KG1 (cell line): ENCODE measurements at places on chromosomes 5 and 9.
A peak's percentile ranks its signal among the peaks of the same experiment; 100 is the strongest.

- DNase-seq = no peak
These were observed 50.2 kb upstream of the RIC1 start for GRCh38 chr9:5578698-5579085.

- peak; percentile 8 for DNase-seq
These were observed 138.8 kb upstream of the NR4A3 start for GRCh38 chr9:99682870-99683269.

DNA sequence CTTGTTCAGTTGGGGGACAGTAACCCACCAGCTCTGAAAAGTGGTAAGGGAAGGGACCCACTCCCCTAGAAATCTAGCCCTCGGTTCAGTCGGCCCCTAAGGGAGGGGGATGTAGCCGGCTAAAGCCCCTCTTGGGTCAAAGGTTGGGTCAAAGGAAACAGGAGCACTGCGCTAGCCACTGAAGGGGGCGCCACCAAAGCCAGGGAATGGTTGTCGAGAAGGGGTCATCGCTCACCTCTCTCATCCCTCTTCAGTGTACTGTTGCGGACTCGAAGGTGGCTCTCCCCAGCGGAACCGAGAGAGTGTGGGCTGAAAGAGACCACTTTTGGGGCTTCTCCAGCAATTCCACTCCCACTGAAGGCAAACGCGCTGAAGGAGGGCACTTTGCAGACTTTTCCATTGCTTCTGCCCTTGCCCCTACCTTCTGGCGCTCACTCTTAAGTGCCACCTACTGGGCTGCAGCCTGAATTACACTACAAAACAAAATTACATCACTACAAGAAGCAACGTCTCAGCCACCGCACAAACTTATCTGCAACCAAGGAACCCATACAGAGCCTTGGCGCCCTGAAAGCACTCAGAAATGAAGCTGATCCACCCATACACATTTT, 396.9 kb downstream of the PDE4D start:
- DNase-seq = no peak

DNA sequence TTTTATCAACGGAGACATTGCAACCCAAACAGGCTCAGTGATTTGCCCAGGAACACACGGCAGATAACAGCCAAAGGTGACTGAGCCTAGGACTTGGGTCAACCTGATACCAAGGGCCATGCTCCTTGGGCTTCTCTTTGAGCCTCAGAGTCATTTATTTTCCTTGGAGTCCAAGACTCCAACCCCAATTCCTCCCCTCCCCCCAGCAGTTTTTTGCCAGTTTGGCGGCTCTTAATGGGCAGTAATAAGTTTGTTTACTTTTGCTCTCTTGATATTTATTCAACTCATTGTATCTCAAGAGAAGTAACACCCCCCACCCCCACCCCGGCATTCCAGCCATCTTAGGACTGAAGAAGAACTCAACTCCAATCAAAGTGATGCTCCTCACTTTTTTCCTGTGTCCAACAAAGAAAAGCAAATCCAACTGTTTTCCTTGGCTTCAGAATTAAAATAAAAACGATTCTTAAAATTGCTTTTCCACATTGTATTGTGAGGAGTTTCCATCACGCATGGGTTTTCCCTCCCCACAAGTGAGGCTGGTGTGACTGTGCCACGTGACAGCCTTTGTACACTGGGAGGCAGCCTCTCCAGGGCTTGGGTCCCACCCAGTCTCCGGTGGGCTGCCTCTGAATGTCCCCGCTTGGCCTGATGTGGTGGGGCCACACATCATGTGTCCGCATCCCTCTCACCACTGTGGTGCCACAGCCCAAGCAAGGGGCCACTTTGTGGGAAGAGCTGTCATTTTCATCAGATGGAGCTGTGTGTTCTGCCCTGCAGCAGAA, 9.1 kb downstream of the ANGPTL2 start:
- no peak for DNase-seq

- no peak for DNase-seq
These were observed 38.7 kb downstream of the TTC39B start for GRCh38 chr9:15268317-15268716.

- DNase-seq = no peak
These were observed 15.6 kb downstream of the VCAN start for GRCh38 chr5:83487155-83487554.

GRCh38 chr5:116571568-116572349, 2.9 kb downstream of the SEMA6A start:
- no peak for DNase-seq

DNA sequence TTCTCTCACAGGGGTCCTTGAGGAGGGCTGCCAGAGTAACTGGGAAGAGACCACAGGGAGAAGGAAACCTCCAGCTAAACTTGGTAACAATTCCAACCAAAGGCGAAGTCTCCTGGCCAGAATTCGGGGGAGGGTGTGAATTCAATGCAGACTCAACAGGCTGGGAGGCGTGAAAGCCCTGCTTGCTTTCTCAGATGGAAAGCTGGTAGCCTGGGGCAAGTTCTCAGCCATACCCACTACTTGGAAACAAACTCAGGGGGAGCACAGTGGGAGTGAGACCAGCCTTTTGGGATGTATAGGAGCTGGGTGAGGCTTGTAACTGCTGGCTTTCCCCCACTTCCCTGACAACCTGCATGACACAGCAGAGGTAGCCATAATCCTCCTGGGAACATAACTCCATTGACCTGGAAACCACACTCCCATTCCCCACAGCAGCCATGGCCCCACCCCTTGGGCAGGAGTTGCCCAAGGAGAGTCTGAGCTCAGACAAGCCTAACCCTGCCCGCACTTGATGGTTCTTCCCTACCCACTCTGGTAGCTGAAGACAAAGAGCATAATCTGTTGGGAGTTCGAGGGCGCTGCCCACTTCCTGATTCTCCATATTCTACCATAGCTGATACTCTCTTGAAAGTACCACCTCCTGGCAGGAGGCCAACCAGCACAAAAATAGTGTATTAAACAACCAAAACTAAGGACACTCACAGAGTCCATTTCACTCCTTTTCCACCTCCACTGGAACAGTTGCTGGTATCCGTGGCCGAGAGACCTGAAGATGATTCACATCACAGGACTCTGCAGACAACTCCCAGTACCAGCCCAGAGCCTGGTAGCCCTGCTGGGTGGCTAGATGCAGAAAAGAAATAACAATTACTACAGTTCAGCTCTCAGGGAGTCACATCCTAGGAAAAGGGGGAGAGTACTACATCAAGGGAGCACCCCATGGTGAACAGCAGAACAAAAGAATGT, 123.8 kb downstream of the FAM170A start:
- DNase-seq = no peak

GRCh38 chr9:96317335-96317980, 15.5 kb upstream of the HSD17B3 start:
- no peak for DNase-seq

GRCh38 chr9:116360989-116361388, 207.4 kb downstream of the PAPPA start:
- no peak for DNase-seq

GRCh38 chr5:151181818-151182523, 24.4 kb upstream of the ANXA6 start:
- DNase-seq = no peak

GRCh38 chr9:8764051-8764450, 964.5 kb upstream of the DMAC1 start:
- DNase-seq = no peak

- no peak for DNase-seq
These were observed 1015.3 kb downstream of the NR2F1-AS1 start for GRCh38 chr5:92565673-92566072.

GRCh38 chr9:95102001-95102433, 215.5 kb downstream of the FANCC start:
- no peak for DNase-seq

- DNase-seq = no peak
These were observed 570.7 kb downstream of the CAAP1 start for GRCh38 chr9:26321935-26322334.

DNA sequence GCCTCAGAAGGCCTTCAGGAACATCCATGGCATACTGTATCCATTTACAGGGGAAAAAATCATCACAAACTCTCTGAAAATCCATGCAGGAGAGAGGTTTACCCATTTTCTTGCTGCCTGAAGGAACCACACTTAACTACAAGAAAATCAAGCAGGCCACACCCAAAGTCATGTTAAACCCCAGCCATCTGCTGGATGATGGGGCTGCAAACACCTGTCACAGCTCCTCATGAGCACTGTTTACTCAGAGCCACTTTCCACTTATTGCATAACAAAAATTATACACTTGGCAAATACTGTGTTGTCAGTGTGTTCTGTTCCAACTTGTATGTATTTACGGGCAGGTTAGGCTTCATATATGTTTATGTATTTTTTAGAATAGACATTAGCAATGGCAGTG, 35.8 kb downstream of the PPIC start:
- DNase-seq = no peak

DNA sequence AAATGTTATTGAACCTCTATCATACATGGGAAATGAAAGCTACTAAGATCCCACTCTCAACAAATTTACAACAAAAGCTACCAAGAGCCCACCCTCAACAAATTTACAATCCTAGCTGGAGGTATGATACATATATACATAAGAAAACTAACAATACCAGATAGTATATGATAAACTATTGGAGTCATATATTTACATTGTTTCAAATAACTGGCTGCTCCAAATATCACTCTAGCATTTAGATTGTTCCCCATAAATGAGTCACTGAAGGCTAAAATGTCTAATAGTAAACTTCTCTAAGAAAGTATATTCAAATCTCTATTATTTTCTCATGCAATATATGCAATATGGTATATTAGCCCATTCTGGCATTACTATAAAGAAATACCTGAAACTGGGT, 151.1 kb downstream of the TMEM161B start:
- no peak for DNase-seq

- DNase-seq = no peak
These were observed 30.1 kb downstream of the NIPSNAP3B start for GRCh38 chr9:104794070-104794469.

GRCh38 chr9:136928591-136928990, 15.9 kb downstream of the FBXW5 start:
- no peak for DNase-seq

- no peak for DNase-seq
These were observed 61.4 kb upstream of the RANBP3L start for GRCh38 chr5:36363101-36363500.

- no peak for DNase-seq
These were observed 28.2 kb downstream of the MTAP start for GRCh38 chr9:21830589-21830988.

- peak; percentile 69 for DNase-seq
These were observed 74.1 kb downstream of the SERINC5 start for GRCh38 chr5:80181618-80182211.

GRCh38 chr5:32127711-32128110, 46.4 kb downstream of the GOLPH3 start:
- no peak for DNase-seq

DNA sequence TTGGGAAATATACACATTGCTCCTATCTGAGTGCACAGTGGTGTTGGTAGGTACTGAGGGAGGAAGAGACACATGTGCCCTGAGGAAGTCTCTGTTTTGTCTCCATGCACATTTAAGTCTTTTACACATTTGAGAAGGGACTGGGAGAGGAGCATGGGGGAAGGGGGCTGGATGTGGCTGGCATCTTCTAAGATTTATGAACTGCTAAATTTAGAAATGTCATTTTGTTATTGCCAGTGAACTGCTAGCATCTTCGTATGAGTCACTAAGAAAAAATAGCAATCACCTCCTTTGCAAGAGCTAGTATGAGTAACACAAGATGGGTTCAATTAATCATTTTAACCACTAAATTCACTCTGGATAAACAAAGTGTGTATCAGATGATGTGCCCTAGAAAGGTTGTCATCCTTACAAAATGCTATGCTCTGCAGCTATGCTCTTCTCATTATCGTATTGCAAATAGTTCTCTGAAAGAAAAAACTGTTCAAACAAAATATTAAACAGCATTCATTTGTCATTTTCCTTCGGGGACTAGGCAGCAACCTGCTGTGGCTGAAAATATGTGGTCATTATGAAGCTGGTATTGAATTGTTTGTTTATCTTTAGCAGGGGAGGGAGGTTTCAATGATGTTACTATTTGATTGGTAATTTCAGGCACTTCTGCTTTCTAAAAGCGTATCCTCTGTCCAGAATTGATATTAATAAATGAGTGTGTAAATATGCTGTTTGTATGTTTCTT, 236.5 kb downstream of the DMRTA1 start:
- DNase-seq = no peak

DNA sequence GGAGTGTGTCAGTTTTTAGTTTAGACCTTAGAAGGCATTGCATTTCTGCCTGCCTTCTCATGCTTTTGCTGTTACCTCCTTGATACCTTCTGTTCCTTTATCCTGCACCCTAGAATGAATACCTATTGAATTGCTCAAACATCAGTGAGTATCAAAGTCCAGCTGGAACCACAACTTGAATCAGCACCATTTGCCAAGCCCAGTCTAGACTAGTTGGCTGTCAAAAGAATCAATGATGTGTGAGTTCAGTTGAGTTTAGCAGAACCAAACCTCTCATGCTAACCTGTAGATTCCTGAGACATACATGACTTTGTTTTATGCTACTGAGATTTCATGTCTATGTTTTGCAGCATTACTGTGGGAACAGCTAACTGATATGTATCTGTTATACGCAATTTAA, 116.6 kb downstream of the FAM170A start:
- DNase-seq = no peak

DNA sequence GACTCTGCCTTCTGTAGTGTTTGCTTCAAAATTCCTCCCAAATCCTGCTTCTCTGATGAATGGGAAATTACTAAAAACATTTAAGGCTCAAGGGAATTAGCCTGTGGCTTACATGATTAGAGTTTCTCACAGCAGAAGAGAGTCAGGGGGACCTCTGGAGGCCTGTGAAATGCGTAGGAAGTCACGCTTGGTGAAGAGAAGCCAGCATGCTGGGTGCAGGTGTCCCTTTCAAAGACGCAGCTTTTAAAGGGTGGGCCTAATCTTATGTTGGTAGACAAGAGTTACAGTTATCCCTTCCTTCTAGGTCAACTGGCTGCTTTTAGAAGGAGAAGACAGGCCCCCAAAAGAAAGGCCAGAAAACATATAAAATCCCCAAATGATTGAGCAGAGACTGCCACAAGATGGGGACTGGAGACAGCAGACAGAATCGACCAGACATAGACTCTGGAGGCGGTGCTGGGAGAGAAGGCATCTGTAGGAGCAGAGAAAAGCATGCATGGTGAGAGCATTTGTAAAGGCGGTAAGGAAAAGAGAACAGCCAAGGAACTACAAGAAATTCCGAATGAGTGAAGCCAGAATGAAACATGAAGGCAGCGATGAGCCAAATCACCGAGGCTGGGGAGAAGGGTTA, 42.3 kb downstream of the B4GALT1 start:
- DNase-seq = no peak

GRCh38 chr9:89701221-89701798, 96.5 kb downstream of the GADD45G start:
- no peak for DNase-seq

GRCh38 chr9:81753436-81753835, 64.1 kb upstream of the TLE1 start:
- DNase-seq = no peak

GRCh38 chr5:173340984-173341383, 12.8 kb upstream of the STC2 start:
- DNase-seq = no peak
